Caco-2 (cell line): ENCODE measurements at places on chromosomes 1 and 21. TPM values are rescaled to one million over a fixed set of nuclear protein-coding genes. Genes with fewer than 3 reads are reported as not detected.

DNA sequence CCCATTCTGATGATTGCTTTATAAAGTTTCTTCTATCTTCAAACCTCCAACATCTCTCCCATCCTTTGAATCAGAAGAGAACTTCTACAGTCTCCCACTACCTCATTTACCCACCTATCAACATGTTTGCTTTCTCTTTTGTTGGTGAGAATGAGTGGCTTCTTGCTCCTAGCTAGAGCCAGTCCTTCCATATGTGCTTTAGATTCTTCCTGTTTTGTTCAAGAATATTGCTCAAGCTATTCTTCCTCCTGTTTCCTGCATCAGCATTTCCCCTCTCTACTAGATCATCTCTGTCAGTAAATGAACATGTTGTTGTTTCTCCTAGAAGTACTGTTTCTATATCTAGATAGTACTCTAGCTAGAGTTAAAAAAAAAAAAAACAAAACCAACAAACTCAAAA is 6.3 kb downstream of the ATF6 start:
- no peak overlapping the region for H3K4me3 ChIP-seq
- no peaks in the 10 kb centered on the region for H3K36me3 ChIP-seq
- H3K27ac ChIP-seq = no peak overlapping the region

DNA sequence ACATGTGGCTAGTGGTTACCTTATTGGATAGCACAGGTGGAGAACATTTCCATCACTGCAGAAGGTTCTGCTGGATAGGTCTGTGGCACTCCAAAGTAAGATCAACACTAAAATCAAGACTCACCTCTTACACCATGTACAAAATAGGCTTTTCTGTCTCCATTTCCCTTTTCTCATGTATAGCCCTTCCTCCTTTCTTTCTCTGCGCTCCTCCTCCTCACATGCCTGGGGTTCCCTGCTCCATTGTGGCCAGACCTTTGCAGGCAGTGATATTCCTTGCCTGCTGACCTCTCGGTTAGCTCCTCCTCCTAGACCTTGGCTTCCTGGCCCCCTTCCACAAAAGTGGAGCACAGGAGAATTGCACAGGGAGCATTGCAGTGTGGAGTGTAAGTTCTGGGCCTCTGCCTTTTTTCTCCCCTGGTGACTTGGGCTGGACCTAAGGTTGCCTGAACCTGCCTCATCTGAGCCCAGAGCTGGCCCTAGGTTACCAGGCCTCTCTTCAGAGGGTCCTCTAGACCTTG is 33.2 kb upstream of the RBM15 start:
- H3K4me1 ChIP-seq = no peaks in the 10 kb centered on the region
- H3K27ac ChIP-seq = no peak overlapping the region
- no peak overlapping the region for H3K4me3 ChIP-seq

- H3K27ac ChIP-seq = no peak overlapping the region
- H3K4me1 ChIP-seq = no peaks in the 10 kb centered on the region
- H3K27me3 ChIP-seq = no peaks in the 10 kb centered on the region
- H3K36me3 ChIP-seq = no peaks in the 10 kb centered on the region
- H3K4me3 ChIP-seq = no peak overlapping the region
- DNase-seq = no peak
Measured at GRCh38 chr1:3638027-3638426, 11.9 kb downstream of the WRAP73 start.

GRCh38 chr1:193185901-193186731 is at the start of gene B3GALT2:
TSS of gene B3GALT2 (minus strand) at chr1:193186613. CDS start at chr1:193181562, 5,051 bp downstream.
- no peak within 1 kb of the TSS for H3K27ac ChIP-seq
- DNase-seq = no peak
- no peaks in the 10 kb centered on the region for H3K27me3 ChIP-seq
- no peaks in the 10 kb centered on the region; the same call in 1 of the 2 replicates for H3K36me3 ChIP-seq

DNA sequence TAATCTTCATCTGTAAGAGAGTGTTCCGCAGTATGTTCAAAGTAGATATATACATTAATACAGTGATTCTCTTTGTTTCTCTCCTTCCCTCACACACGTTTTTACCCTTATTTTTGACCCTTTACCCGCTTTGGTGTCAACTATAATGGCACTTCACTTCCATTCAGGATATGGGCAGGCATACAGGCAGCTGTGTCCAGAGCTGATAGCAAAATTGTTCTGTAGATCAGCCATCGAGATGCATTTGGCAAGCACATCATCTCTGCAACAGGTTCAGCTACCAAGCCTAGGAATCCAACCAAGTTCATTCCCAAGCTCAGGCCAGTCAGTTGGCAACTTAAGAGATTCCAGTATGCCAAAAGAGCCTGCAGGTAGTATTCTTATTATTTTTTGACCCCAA is 74.8 kb downstream of the FNBP1L start:
- no peaks in the 10 kb centered on the region for H3K27me3 ChIP-seq
- DNase-seq = no peak
- H3K4me1 ChIP-seq = no peaks in the 10 kb centered on the region
- no peak overlapping the region for H3K4me3 ChIP-seq
- H3K36me3 ChIP-seq = no peaks in the 10 kb centered on the region
- H3K27ac ChIP-seq = no peak overlapping the region

DNA sequence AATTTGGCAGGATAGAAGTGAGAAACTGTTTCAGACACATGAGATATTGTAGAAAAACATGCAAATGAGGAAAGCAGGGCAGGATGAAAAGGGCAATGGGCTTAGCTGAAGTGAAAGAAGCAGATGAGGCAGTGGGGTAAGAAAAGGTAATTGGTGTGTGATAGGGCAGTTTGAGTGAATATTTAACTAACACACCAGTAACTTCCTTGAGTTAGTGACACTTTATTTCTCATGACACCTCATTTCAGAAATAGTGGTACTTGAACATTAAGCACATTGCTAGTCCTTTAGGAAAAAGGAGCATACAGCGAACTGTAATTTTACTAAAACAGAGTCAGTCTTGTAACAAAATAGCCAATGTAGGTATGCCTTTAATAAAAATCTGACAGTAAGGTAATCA is 415.0 kb downstream of the DPYD start:
- no peak overlapping the region for H3K4me3 ChIP-seq
- 0 out of 2 replicates have a peak, but pooled peaks cover 5% of the 10 kb centered on the region for H3K4me1 ChIP-seq
- no peaks in the 10 kb centered on the region for H3K36me3 ChIP-seq
- H3K27ac ChIP-seq = no peak overlapping the region
- no peak for DNase-seq

Gene TMPRSS3
- total RNA-seq = not detected in 2 replicates

Gene KCNJ10
- total RNA-seq = 0.58 and 0.68 TPM in 2 replicates

Gene TSPAN2
- 6.8 and 6.9 TPM in 2 replicates for total RNA-seq

Gene NPHS2
- not detected in 2 replicates for total RNA-seq
